ENCODE measurements at places on chromosomes 12 and 14.

- no peak for DNase-seq
Observed at GRCh38 chr12:123760267-123760938, 1.7 kb upstream of the DNAH10 start.

DNA sequence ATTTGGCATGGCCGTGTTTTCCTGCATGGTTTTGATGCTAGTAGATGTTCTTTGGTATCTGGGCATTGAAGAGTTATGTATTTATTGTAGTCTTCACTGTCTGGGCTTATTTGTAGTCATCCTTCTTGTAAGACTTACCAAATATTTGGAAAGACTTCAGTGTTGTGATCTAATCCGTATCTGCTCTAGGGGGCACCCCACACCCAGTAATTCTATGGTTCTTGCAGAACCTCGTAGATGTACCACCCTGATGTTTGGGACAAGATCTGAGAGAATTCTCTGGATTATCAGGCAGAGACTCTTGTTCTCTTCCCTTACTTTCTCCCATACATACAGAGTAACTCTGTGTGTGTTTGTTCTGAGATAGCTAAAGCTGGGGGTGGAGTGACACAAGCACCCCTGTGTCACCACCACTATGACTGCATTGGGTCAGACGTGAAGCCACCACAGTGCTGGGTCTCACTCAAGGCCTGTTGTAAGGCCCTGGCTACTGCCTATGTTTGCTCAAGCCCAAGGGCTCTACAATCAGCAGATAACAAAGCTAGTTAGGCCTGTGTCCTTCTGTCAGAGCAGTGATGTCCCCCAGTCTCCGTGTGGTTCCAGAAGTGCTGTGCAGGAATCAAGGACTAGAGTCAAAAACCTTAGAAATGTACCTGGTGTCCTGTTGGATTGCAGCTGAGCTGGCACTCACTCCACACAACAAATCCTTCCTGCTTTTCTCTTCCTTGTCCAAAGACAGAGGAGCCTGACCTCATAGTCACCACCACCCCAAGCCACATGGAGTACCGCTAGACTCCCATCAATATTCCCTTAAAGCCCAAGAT lies 9.6 kb downstream of the RDH16 start:
- no peak for DNase-seq

DNA sequence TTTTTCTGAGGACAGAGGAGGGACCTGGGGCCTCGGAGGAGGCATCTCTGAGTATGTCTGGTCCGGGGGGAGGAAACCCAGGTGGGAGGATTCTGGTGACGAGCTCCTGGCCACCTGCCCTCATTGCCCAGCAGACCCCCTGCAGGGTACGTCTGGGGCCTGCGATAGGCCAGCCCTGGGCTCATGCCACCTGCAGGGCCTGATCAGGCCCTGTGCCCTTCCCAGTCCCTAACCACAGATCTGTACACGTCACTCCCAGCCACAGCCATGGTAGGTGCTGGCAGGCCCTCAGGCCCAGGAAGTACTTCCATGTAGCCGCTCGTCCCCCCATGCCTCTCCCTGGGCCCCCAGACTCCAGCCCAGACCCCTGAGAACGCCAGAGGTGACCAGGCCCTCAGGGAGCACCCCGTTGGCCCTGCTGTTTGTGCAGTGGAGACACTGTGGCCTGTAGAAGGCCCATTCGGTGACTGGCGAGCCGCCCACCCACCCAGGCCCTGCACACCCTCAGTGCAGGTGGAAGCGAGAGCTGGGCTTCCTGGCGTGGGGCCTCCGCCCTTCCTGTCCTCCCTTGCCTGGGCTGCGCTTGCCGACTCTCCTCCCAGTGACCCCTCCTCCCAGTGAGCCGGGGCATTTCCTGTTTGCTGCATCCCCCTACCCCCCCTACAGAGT lies 5.7 kb downstream of the INF2 start:
- no peak for DNase-seq

GRCh38 chr14:67461341-67461985 lies 27.1 kb downstream of the TMEM229B start:
- no peak for DNase-seq

GRCh38 chr14:72457641-72458040 lies 436.3 kb downstream of the DPF3 start:
- DNase-seq = no peak

- DNase-seq = no peak
Observed at GRCh38 chr12:111064154-111064553, 143.8 kb upstream of the MYL2 start.

DNA sequence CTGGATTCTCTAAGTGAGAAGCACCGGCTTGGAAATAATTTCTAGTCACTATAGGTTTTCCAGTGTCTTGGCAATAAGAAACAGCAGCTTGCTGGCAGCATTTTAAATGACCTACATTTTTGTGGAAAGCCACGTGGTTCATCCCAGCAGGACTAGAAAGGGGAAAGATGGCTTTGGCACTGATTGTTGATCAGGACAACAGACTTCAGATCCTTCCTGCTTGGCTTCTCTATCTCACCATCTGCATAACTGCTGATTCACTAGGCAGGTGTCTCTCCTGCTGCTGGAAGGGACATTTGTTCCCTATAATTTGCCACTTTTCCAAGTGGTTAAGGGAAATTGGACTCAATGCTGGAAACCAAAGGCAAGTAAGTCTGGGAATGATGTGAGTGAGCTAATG lies 131.0 kb downstream of the TTC8 start:
- no peak for DNase-seq

DNA sequence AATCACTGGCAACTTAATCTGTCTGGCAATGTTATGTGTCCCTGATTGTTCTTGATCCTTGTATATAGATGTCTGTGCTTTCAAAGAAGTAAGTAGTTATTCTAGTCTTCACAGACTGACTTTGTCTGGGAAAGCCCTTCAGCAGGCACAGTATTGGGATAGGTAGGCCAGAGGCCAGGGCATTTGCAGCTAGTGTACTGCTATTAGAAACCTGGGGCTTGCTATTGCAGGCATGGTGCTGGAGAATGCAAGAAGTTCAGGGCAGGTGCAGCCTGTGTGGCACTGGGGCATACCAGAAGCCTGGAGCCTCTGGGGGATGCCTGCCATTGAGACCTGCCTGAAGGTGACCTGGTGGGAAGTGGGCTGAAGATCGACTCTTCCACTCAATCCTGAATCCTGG lies 96.3 kb downstream of the TMTC3 start:
- DNase-seq = no peak

- no peak for DNase-seq
Observed at GRCh38 chr14:90609376-90609775, 206.9 kb downstream of the TTC7B start.

DNA sequence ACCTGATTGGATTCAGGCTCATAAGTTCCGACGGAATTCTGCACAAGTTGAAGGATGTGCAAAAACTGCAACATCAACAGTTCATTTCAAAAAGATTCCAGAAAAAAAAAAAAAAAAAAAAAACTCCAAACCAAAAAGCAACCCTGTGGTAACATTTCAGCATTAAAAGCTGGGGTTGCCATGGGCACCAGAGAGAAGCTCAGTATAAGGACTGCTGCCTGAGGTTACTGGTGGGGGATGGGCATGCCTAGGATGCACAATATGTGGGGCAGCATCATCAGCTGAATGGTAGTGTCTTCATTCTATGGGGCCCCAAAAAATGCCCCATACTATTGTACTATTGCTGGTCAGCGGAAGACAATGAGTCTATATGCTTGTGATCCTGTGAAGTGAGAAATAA lies 44.7 kb downstream of the MBIP start:
- no peak for DNase-seq

DNA sequence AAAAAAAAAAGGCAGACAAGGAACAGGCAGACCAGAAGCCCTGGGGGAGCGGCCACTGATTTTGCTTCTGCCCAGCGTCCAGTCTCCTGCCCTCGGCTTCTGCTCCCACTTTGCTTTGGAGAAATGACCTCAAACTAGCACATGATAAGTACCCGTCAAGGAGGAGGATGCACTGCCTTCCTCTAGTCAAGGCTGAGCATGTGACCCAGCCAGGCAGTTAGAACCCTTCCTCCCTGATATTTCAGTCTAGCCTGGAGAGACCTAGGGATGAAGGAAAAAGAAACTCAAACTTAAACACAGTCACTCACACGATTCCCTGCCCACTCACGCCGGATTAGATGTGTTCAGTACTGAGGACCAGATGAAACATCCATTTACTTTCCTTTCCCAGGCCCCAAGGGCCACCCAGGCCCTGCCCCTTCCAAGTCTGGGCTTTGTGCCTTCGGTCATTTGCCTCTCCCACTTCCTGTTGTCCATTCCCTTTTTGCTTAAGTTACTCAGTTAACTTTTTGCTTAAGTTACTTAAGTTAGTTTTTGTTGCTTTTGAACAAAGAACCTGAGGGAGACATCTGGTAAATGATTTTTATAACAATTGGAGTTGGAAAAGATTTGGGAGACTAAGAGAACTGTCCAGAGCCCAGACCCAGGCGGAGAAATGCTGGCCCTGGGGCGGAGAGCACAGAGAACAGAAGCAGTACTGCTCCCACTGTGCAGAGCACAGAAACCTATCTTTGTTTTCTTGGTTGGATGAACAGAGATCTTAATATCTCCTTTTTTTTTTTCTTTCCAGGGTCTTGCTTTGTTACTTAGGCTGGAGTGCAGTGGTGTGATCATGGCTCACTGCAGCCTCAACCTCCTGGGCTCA lies 23.0 kb upstream of the TTC7B start:
- no peak for DNase-seq

GRCh38 chr14:59460378-59460777 lies 4.8 kb downstream of the GPR135 start:
- no peak for DNase-seq

- DNase-seq = no peak
Observed at GRCh38 chr14:94505206-94505605, 4.1 kb downstream of the SERPINA12 start.

GRCh38 chr12:9725213-9725870 lies 7.6 kb downstream of the CLECL1 start:
- DNase-seq = no peak

DNA sequence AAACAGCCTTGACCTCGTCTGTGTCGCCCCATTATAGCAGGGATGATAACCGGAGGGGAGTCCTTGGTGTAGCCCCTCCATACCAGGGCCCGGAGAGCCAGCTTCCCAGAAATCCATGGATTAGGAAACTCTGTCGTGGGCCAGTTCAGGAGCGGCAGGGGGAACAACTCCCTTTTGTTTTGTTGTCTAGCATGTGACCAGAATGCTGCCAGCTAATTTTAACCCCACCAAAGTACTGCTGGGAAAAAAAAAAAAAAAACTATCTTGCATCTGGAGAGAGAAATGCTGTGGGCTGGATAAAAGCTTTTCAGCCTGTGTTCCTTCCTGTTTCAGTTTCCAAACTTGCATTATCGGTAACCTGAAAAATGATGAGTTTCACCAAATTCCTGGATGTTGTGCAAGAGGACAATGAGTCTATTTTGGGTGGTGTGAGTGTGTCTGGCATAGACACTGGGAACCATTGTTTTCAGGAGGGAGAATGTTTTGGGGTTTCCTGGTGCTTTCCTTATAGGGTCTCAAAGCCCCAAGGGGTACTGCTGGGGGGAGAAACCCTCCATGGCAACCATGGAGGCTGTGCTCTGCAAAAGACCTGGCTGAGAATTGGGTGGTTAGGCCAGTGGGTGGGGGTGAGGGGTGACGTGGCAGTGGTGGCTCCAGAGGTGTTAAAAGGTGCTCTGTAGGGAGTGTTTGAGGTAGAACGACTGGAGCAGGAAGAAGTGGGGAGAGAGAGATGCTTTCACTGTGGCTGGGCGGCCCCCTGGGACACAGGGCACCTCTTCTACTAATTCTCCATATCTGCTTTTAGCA lies 14.9 kb upstream of the IRF2BPL start:
- no peak for DNase-seq

DNA sequence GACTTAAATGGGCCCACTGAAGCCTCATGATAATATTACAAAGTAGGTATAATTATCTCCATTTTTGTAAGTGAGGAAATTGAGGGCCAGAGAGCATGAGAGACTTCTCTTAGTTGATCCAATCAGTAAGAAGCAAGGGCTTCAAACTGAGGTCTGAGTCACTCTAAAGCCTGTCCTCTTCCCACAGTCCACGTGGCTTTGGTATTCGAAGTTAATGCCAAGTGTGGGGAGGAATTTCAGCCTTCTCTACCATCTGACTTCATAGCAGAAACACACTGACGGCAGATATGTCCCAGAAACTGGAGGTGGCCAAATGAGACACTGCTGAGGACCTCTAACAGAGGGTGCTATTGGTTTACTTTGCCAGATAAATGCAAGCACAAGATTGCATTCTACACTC lies 114.4 kb upstream of the OVCH1 start:
- no peak for DNase-seq

DNA sequence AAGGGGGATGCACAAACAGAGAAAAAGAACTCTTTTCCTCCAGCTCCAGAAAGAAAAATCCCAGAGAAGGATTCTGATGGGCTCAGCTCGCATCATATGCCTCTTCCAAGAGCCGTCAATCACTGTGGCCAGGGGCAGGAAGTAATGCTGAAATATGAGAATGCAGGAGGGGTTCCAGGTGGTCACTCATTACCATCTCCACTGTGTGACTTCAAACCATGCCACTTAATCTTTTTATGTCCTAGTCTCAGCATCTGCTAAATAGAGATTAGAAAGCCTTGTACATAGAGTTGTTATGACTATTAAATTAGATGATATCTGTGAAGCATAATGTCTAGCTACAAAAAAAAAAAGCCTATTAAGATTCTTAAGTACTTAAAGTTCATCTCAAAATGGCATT lies 65.6 kb upstream of the FICD start:
- no peak for DNase-seq

GRCh38 chr12:28568704-28569103 lies 378.4 kb downstream of the CCDC91 start:
- no peak for DNase-seq

Measured in activated CD4-positive, alpha-beta T cell treated with anti-CD3 and anti-CD28 coated beads for 24 hours (primary cell).